K562 (cell line): ENCODE measurements at places on chromosomes 11 and 22. TPM values are rescaled to one million over a fixed set of nuclear protein-coding genes. Genes with fewer than 3 reads are reported as not detected.

Gene CCDC116
- 11.3 and 15.6 TPM in 2 replicates for total RNA-seq

Gene GLYATL2
- not detected in 2 replicates for total RNA-seq

GRCh38 chr22:41556561-41556960, 4.2 kb upstream of the CSDC2 start:
- H3K27ac ChIP-seq, result no peak overlapping the region
- no peak for DNase-seq
- no peak overlapping the region for H3K4me3 ChIP-seq
- no peaks in the 10 kb centered on the region for H3K36me3 ChIP-seq

GRCh38 chr22:26229910-26230309, 60.6 kb downstream of the SEZ6L start:
- DNase-seq, result no peak
- no peaks in the 10 kb centered on the region for H3K36me3 ChIP-seq
- H3K4me3 ChIP-seq, result no peak overlapping the region
- no peak overlapping the region for H3K27ac ChIP-seq

DNA sequence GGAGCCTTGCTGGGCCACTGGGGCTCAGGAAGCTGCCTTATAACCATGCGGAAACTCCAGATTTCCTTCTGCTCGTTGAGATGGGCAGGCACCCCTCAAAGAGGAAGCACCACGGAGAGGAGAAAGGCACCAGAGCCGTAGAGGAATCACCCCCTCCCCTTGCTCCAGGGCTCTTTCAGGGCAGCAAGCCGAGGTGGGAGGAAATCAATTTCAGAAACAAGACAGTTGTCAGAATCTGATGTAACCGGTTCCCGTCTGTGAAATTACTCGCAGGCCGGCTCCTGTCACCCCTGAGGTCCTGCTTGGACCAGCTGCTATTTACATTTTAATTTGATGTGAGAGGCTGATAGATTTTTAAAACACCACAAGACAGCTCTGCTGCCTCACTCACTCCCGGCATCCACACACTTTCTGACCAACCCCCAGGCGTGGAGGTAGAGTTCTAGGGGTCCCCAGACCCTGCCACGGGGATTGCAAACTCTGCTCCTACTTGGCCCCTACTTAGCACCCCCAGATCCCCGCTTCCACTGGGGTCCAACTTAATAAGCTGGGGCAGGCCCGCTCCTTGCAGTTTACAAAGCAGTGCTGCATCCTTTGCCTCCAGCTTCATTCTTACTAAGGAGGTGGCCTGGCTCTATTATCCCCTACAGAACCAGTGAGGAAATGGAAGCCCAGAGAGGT, 162.5 kb downstream of the CEP164 start:
- H3K4me3 ChIP-seq, result no peak overlapping the region
- H3K27me3 ChIP-seq, result peaks cover 28% of the 10 kb centered on the region; the same call in 2 of the 3 replicates
- H3K27ac ChIP-seq, result no peak overlapping the region
- no peaks in the 10 kb centered on the region for H3K36me3 ChIP-seq

DNA sequence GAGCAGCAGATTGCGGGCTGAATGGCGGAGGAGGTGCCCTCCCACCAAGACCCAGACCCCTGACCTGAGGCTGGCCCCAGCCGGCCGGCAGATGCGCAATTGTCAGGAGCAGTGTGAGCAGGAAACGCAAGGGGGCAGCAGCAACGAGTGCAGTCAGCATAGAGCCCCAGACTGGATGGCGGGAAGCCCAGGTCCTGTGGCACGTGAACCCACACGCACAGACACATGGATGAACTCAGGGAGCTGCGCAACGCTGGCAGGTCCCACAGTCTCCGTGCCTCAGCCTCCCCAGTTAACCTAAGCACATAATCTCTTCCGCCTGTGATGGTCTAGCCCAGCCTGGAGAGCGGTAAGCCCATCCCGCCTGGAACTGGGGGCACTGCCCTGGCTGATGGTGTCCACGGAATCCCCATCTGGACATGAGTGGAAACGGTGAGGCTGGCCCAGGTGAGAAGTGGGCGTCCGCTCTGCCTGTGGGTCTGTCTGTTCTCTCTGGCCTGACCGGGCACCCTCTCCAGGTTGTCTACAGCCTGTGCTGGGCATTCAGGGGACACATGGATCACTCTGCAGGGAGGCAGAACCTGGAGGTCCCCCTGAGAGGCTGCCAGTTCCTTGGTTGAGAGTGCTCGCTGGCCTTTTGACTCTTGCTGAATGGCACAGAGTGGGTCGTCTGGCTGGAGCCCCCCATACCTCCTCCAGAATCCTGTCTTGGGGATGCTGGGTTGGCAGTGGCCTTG, 626 bp upstream of the TBX10 start:
- no peak overlapping the region for H3K4me3 ChIP-seq
- H3K36me3 ChIP-seq, result no peaks in the 10 kb centered on the region
- peak; percentile 80 for DNase-seq
- no peak overlapping the region for H3K27ac ChIP-seq

DNA sequence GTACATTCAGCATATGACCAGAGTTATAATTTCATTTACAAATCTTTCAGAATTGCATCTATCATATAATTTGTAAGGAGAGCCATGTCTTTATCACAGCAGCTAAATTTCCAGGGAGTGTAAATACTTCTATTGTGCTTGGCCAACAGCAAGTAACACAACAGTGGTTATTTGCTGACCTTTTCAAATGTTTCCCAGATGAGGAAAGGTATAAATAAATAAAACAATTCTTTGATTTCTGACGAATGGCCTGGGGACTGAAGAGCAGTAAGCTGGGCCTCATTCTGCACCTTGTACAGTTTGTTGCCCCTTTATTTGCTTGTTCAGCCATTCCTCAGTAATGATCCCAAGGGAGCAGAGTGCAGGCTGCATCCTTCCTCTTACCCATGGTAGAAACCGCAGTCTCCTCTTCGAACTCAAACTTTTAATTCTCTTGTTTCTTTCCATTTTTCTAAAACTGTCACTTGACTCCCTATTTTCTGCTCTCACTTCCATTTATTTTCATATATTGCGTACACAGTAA, 132.8 kb downstream of the DDX10 start:
- H3K36me3 ChIP-seq, result no peaks in the 10 kb centered on the region
- no peak overlapping the region for H3K4me3 ChIP-seq
- H3K4me1 ChIP-seq, result no peaks in the 10 kb centered on the region
- no peaks in the 10 kb centered on the region for H3K27me3 ChIP-seq

GRCh38 chr11:106021181-106021966, 666 bp downstream of the MSANTD4 start:
- H3K27ac ChIP-seq, result peak overlapping the region; percentile 73
- no peaks in the 10 kb centered on the region for H3K27me3 ChIP-seq
- no peaks in the 10 kb centered on the region; the same call in 2 of the 3 replicates for H3K4me1 ChIP-seq
- DNase-seq, result no peak
- peaks cover 5% of the 10 kb centered on the region; the same call in 1 of the 3 replicates for H3K36me3 ChIP-seq

Gene FAM118B
- total RNA-seq, result 17.8 and 19.0 TPM in 2 replicates

DNA sequence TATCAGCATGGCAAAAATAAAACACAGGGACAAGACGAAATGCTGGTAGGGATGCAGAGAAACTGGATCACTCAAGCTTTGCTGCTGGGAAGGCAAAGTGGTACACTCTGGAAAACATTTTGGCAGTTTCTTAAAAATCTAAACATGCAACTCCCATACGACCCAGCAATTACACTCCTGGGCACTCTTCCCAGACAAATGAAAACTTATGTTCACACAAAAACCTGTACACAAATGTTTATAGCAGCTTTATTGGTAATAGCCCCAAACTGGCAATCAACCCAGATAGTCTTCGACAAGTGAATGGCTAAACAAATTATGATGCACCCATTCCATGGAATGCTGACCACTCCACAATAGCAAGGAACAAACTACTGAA, 35.8 kb upstream of the PRR5 start:
- no peaks in the 10 kb centered on the region for H3K4me1 ChIP-seq
- H3K27ac ChIP-seq, result no peak overlapping the region
- DNase-seq, result no peak
- H3K4me3 ChIP-seq, result no peak overlapping the region
- no peaks in the 10 kb centered on the region for H3K36me3 ChIP-seq
- peaks cover 5% of the 10 kb centered on the region; the same call in 1 of the 2 replicates for H3K27me3 ChIP-seq

DNA sequence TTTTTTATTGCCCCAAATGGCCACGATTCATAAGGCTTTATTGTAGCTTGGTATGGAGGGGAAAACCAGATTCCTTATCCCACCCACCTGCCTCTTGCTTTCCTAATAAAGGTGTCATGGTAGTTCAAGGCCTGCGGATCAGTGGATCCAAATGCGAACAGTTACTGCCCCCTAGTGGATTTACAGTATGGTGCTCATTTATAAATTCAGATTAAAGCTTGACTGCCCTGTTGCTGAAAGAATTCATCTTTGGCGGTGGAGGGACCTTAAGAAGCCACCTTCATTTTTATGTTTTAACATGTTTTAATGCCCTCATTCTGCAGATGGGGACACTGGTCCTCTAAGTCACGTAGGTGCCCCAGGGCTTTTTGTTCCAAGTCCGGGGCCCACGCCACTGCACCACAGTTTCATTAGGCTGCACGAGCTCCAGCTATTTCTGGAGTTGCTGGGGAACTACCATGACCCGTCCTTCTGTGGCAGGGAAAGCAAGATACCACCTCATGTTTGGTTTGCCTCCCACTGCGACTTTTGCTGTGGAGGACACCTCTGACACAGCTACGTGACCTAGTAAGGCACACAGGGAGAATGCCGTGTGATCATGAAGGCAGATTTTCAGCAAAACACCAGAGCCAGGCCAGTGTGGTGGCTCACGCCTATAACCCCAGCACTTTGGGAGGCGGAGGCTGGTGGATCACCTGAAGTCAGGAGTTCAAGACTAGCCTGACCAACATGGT, 15.6 kb upstream of the INCENP start:
- peak; percentile 47 for DNase-seq
- H3K36me3 ChIP-seq, result no peaks in the 10 kb centered on the region
- peaks cover 16% of the 10 kb centered on the region for H3K4me1 ChIP-seq
- H3K27ac ChIP-seq, result no peak overlapping the region

DNA sequence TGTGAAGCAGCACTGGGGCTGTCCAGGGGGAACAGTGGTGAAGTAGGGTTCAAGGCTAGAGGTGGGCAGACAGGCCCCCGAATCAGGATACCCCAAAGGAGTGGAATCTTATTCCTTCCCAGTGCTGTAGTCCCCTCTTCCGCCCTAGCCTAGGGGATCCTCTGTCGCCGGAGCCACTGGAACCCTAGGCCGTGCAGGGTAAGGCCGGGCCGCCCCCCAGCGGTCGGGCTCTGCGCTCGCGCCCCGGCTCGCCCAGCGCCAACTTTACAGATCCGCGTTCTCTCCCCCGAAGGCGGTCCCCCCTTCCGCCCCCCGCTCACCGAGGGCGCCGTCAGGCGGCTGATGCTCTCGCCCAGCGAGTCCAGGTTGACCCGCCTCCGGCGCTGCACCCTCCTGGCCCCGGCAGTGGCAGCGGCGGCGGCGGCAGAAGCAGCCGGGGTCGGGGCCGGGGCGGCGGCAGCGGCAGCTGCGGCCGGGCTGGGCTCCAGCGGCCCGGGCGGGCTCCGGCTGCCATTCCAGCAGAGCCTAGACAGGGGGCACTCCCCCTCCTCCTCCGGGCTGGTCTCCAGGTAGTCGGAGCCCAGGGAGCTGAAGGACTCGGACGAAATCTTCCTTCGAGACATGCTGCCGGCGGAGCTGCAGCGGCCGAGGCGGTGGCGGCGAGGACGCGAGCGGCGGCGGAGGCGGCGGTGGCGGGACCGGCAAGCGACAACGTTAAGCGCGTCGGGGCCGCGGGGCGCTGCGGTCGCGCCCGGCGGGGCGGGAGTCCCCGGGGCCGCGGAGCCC, 650 bp downstream of the GUCY1A2 start:
- peak overlapping the region; percentile 33 for H3K4me3 ChIP-seq
- no peaks in the 10 kb centered on the region for H3K36me3 ChIP-seq
- H3K27me3 ChIP-seq, result peaks cover 10% of the 10 kb centered on the region
- DNase-seq, result peak; percentile 16
- no peaks in the 10 kb centered on the region for H3K4me1 ChIP-seq

GRCh38 chr22:44407987-44408828, 89.8 kb downstream of the RTL6 start:
- H3K4me1 ChIP-seq, result no peaks in the 10 kb centered on the region
- H3K4me3 ChIP-seq, result no peak overlapping the region
- H3K27me3 ChIP-seq, result peaks cover 47% of the 10 kb centered on the region

Gene NCAM1
- 0.09 TPM in 2 replicates for total RNA-seq

GRCh38 chr11:103901656-103902055, 134.8 kb upstream of the DDI1 start:
- no peak overlapping the region for H3K4me3 ChIP-seq
- no peak for DNase-seq
- no peaks in the 10 kb centered on the region for H3K27me3 ChIP-seq
- no peaks in the 10 kb centered on the region for H3K36me3 ChIP-seq
- no peaks in the 10 kb centered on the region for H3K4me1 ChIP-seq

GRCh38 chr22:50140615-50141014, 29.9 kb upstream of the PANX2 start:
- H3K36me3 ChIP-seq, result no peaks in the 10 kb centered on the region
- DNase-seq, result no peak
- peaks cover 9% of the 10 kb centered on the region for H3K4me1 ChIP-seq

DNA sequence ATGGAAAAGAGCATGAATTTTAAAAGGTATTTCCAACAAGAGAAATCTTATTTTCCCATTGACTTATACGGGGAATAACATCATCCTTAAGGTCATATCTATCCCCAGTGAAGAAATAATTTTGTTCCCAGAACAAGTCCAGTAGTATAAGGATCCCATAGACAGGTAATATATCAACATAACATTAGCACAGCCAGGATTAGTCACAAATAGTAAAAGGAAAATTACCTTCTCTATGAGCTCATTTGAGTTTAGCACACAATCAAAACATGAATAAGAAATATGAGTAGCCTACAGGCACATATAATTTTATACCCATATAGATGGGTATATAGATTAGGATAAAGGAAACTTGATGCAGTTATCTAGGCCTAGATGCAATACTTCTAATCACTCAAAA, 2.8 kb upstream of the OR52K1 start:
- DNase-seq, result no peak
- H3K36me3 ChIP-seq, result no peaks in the 10 kb centered on the region
- 0 out of 3 replicates have a peak, but pooled peaks cover 2% of the 10 kb centered on the region for H3K27me3 ChIP-seq
- H3K4me3 ChIP-seq, result no peak overlapping the region
- H3K4me1 ChIP-seq, result no peaks in the 10 kb centered on the region
- no peak overlapping the region for H3K27ac ChIP-seq

Gene BRSK2
- 0.22 TPM in 2 replicates for total RNA-seq

DNA sequence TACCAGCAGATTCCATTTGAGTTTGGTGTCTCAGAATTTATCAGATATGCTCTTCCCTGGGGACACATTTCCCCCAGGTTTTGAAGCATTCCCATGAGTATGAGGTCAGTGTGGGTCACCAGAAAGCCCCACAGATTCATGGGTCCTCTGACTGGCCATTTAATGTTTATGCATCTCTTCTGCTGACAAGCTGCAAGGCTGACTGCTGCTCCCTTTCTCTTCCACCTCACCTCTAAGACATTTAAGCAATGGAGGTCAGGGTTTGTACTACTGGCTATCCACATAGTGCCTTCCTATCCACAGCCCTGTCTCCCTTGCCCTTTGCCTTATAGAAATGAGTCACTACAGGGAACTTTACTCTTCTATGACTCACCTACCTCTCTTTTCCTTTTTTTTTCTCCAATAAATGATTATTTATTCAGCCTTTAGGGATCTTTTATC, 106.0 kb upstream of the TIMP3 start:
- H3K27ac ChIP-seq, result no peak overlapping the region
- peaks cover 2% of the 10 kb centered on the region; the same call in 1 of the 2 replicates for H3K27me3 ChIP-seq
- DNase-seq, result no peak

- DNase-seq, result no peak
- peaks cover 2% of the 10 kb centered on the region; the same call in 1 of the 3 replicates for H3K4me1 ChIP-seq
- no peak overlapping the region for H3K27ac ChIP-seq
- H3K27me3 ChIP-seq, result peaks cover 44% of the 10 kb centered on the region
These were observed 116.9 kb downstream of the BRD1 start for GRCh38 chr22:49710746-49711145.
